CD4-positive, alpha-beta T cell (primary cell): ENCODE measurements at places on chromosomes 4 and X.

DNA sequence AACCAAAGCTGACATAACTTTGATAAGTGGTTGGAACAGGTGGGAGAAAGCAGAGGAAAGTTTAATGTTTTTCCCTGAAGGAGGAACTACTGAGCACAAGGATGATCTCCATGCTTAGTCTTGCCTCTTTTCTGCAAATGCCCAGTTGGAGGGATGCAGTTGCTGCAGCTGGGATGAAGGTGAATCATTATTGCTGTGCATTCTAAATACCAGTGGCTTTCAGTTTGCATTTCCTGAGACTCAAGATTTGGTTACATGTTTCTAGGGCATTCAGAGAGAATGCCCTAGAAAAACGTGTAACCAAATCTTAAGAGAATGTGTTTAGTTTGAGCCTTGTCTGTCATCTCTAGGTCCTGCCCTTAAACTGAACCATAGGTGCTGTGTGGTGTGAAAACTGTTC, 42.2 kb downstream of the METTL14 start:
- DNase-seq = no peak

- no peak for DNase-seq
Observed at GRCh38 chrX:40005292-40006011, 92.3 kb downstream of the BCOR start.

DNA sequence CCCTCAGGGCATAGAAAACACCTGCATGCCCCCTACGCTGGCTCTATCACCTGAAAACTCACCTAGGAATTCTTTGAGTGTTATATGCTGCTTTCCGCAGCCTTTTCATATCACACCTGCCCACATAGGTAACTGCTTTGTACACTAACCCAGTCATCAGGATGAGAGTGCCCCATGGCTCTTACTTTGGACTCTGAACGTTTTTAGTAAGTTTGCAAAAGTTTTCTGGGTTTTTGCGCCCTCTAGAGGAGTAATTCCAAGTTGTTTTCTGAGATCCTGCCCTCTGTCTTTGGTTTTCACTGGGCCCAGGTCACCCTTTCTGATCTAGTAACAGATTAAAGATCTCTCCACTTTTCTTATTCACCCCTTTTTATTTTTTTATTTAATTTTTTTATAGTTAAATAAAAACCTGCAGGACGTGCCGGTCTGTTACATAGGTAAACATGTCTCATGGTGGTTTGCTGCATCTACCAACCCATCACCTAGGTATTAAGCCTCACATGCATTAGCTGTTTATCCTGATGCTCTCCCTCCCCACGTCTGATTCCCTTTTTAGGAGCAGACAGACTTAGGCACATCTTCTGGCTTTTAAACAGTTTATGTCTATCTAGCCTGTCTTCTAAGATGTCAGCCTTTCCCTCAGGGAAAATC, 139.2 kb downstream of the NWD2 start:
- peak; percentile 23 for DNase-seq

DNA sequence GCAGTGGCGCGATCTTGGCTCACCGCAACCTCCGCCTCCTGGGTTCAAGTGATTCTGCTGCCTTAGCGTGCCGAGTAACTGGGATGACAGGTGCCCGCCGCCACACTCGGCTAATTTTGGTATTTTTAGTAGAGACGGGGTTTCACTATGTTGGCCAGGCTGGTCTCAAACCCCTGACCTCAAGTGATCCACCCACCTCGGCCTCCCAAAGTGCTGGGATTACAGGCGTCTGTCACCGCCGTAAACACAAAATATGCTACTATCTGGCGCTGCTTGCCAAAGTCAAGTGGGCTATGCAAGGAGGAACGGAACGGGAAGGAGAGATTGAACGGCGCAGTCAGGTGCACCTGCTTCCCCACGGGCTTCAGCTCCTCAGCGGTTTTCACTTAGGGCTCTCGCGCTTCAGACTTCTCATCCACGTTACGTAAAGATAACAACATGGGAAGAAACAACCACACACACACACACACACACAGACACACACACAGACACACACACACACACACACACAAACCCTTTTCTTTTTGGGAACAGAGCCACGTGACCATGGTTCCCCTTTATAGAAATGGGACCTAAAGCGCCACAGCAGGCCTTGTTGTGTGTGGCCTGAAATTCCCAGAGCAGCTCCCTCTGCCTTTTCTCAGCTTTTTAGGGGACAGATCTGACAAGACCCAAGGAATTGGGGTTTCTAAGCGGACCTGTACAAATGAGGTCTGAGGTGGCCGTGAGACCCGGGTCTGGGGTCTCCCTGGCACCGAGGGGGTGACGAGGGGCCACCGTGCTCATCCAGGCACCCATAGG, 1.5 kb downstream of the P2RY8 start:
- DNase-seq = peak; percentile 36

DNA sequence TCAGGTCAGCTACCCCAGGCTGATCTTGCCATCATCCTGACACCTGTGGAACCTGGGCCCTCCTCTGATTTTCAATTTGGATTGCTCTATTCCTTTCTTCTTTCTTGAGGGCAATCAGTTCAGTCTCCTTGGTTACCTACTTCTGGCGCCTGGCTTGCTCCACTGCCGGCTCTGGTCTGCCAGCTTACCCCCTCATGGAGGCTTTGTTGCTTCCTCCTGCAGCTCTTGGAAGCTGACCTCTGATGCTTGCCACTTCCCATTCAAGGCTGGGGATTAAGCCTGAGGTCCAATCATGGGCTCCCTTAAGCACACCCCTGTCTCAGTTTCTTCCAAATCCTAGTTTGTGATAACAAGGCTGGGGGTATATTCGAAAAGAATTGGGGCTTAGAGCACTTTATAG, 5.4 kb downstream of the TMEM154 start:
- DNase-seq = no peak

- no peak for DNase-seq
Observed at GRCh38 chrX:68440940-68441339, 7.6 kb upstream of the OPHN1 start.

- no peak for DNase-seq
Observed at GRCh38 chr4:184268584-184269160, 51.0 kb upstream of the ENPP6 start.

GRCh38 chrX:155001873-155002272, 20.6 kb downstream of the F8 start:
- DNase-seq = no peak

DNA sequence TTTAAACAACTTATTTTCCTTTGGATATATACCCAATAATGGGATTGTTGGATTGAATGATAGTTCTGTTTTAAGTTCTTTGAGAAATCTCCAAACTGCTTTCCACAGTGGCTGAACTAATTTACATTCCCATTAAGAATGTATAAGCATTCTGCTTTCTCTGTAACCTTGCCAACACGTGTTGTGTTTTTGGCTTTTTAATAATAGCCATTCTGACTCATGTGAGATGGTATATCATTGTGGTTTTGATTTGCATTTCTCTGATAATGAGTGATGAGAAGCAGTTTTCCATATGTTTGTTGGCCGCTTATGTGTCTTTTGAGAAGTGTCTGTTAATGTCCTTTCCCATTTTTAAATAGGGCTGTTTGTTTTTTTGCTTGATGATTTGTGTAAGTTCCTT, 155.6 kb upstream of the PITX2 start:
- DNase-seq = no peak

- no peak for DNase-seq
Observed at GRCh38 chr4:102599886-102600285, 98.7 kb downstream of the NFKB1 start.

DNA sequence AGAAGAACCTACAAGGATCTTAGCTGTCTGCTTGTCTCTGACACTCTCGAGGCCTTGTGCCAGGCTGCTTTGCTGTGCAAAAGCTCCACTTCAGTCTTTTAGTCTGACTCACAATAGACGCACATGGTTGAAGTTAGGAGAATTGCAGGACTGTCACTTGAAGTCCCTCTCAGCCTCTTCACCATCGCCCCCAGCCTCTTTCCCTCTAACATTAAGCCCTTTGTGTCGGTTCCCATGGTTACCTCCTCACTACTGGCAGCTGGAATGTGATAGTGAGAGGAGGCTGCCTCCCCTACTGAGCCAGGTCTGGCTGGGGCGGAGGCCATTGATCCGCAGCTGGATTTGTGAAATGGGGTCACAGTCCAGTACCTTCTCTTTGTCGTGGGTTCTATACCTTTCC, 201.8 kb downstream of the SOWAHB start:
- DNase-seq = no peak

DNA sequence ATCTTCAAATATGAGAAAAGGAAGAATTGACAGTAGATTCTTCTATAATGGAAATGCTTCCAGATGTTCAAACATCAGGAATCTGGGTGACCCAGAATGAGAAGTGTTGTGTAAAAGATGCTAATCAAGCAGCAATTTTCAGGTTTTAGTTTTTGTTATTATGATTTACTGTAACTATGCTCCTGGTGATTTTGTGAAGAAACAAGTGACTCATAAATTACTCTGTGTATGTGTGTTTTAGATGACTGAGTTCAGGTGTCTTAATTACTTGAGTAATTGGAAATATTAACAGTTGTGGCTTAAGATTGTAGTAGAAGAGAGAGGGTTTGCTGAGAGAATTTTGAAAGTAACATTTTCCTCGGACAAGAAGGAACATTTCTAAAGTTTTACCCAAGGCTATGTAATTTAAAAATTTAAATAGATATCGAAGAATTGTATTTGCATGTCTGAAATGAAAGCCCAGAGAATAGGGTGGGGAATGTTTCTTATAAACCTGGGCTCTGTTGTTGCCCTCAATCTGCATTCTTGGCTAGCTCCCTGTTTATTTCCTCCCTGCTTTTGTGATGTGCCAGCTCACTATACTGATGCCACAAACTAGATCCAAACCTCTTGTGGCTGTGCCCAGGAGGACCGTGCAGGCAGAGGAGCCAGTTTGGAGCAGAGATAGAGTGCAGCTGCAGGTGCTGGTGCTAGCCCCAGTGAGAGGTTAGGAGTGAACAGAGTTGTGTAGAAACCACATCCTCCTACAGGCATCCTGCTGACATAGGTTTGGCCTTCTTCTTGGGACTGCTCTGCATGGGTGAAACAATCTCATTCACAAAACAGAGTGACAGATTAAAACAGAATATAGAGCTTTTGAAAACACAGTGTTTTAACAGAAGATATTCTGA, 25.4 kb upstream of the TNIP3 start:
- peak; percentile 69 for DNase-seq

- DNase-seq = no peak
Observed at GRCh38 chrX:104347860-104348259, 93.1 kb upstream of the ESX1 start.

GRCh38 chrX:43166874-43167273, 388.9 kb upstream of the PPP1R2C start:
- no peak for DNase-seq

DNA sequence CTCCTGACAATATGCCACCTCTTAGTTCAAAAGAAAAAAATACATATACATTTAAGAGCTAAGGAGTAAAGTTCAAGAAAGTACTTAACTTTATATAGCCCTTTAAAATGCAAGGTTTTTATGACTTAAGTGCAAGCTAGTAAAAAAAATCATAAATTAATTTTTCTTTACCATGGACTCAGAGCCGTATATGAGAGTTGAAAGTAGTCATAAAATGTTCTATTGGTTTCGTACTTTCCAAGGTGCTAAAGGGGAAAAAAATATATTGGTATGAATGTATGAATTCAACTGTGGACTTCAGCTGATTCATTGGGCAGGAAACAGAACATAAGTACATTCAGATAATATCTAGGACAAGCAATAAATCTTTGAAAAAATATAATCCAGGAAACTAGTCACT, 869.8 kb upstream of the AGA start:
- no peak for DNase-seq

DNA sequence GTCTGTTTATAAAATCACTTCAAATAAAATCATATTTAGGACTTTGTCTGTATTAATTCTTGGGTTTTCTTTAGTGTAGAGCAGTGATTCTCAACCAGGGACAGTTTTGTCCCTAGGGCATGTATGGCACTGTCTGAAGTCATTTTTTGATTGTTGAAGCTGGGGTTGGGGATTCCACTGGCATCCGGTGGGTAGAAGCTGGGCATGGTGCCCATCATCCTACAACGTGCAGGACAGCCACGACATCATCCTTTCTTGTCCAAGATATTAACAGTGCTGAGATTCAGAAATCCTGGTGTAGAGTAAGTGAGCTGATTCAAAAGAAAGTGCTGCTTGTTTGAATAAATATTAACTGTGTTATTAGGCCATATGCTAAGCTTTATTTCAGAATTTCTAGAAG, 28.6 kb downstream of the DCLK2 start:
- no peak for DNase-seq

- no peak for DNase-seq
Observed at GRCh38 chrX:47748576-47748975, 88.1 kb upstream of the ZNF81 start.

DNA sequence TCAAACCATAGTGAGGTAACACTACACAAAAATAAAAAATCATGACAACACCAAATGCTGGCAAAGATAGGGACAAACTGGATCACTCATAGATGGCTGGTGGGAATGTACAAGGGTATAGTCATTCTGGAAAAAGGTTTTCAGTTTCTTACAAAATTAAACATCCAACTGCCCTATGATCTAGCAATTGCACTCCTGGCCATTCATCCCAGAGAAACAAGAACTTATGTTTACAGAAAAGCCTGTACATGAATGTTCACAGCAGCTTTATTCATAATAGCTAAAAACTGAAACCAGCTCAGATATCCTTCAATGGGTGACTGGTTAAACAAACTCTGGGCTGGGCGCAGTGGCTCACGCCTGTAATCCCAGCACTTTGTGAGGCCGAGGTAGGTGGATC, 43.3 kb downstream of the NYX start:
- DNase-seq = no peak

- DNase-seq = no peak
Observed at GRCh38 chr4:180900781-180901180, 1342.4 kb upstream of the TENM3 start.

DNA sequence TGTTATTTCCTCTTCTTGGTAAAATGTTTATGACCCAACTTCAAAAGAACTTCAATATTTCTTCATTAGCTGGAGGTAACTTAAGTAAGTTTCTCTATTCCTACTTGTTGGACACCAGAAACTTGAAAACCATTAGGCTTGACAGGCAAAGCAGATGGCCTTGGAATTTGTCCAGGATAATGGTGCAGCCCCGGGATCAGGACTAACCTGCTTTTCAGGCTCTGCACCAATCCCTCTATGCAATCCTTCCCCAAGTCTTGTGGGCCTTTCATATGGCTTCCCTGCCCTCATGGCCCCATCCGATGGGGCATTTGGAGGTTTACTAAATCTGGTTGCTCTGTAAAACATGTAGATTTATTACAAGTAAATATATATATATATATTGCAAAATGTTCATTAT, 68.5 kb downstream of the SPINK2 start:
- DNase-seq = no peak

DNA sequence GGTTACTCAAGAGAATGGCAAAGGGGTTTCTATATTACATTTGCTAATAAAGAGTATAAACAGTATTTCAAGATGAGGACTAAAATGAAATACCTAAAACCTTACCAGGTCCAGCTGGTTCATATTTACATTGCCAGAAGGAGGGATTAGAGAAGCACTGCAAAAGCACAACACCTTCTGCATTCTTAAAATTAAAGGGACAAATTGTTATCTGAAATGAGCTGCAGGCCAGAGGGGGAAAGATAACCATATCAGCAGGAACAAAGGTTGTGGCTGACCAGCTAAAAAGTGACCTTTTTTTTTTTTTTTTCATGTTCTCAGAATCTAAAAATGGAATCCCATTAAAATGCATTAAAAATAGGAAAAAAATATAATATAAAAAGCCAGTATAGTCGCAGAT, 39.7 kb downstream of the AFF2 start:
- no peak for DNase-seq
